CD4-positive, alpha-beta T cell (primary cell): ENCODE measurements at places on chromosomes 16 and 17.

DNA sequence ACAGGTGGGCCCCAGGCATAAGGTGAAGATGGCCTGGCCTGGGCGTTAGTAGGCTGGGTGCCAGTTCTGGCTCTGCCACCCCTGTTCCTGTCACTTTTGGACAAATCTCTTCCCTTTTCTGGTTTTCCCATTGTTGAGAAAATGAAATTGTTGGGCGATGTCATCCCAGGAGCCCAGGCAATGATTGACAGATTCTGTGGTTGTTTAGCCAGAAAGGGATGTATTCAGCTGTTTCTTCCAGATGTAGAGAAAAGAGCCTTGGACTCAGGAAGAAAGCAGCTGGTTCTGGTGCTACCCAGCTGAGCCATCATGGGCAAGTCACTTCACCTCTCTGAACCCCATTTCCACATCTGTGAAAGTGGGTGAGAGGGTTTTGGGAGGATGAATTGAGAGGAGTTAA is 60.1 kb upstream of the MRTFB start:
- no peak for DNase-seq

- DNase-seq, result no peak
These were observed 78.5 kb upstream of the CLEC3A start for GRCh38 chr16:77943801-77944200.

GRCh38 chr17:50923611-50924010 is 57.5 kb upstream of the TOB1 start:
- no peak for DNase-seq

- DNase-seq, result no peak
These were observed 74.1 kb downstream of the ABCC12 start for GRCh38 chr16:48081656-48082055.

- DNase-seq, result no peak
These were observed 4.2 kb downstream of the LYRM9 start for GRCh38 chr17:27888945-27889344.

DNA sequence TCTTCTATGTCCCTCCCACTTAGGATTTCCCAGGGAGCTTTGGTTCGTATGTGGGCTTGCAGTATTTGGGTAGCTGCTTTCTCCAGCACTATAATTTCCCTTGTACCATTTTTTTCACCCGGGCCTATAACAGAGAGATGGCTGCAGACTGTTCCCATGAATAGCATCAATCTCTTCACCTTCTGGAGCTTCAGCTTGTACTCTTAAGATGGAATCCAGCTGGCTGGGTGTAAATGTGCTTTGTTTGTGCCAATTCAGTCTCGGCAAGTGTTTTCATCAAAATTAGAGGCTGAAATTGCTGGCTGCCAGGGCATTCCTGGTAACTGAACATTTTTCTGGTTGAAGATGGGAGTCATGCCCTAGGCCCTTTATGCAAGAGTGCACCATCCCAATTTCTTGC is 12.2 kb upstream of the CPD start:
- no peak for DNase-seq
